Myocyte (in vitro differentiated cells): ENCODE measurements at places on chromosomes 16 and 17. TPM values are rescaled to one million over a fixed set of nuclear protein-coding genes. Genes with fewer than 3 reads are reported as not detected.

Gene SDR42E1
- total RNA-seq, result 0.62 and 1.0 TPM in 2 replicates

Gene SLC35G6
- not detected in 2 replicates for total RNA-seq

Gene CACNG1
- total RNA-seq, result 142 and 146 TPM in 2 replicates

Gene TPSG1
- total RNA-seq, result not detected in 2 replicates

Gene MYH2
- total RNA-seq, result 17.2 and 32.5 TPM in 2 replicates
